Large intestine (tissue), 12 donors: ENCODE measurements at places on chromosomes 5 and 9. TPM values are rescaled to one million over a fixed set of nuclear protein-coding genes. Genes with fewer than 3 reads are reported as not detected.

DNA sequence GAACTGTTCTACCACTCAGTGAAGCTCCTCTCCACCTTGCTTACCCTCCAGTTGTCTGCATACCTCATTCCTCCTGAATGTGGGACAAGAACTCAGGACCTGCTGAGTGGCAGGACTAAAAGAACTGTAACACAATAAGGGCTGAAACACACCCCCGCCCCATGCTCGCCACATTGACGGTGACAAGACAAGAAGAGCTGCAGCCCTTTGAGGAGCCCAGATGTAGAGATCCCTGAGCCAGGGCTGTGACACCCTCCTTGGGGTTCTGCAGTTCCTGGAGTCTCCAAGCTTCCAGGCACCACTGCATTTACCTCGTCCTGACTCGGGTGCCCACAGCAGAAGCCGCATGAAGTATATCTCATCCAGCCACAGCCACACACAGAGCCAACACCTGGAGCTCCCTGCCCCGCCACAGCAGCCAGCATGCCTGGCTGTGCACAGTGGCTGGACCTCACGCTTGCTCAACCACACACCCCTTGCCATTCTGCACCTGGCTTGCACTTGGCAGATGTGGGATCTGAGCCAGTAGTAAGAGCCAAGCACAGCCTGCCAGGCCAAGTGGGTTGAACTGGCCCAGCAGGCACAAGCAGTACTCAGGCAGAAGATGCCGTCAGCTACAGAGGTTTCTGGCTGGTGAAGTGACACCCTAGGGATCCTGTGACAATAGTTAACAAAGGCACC lies 166.1 kb downstream of the RNF180 start:
- no peak for DNase-seq

DNA sequence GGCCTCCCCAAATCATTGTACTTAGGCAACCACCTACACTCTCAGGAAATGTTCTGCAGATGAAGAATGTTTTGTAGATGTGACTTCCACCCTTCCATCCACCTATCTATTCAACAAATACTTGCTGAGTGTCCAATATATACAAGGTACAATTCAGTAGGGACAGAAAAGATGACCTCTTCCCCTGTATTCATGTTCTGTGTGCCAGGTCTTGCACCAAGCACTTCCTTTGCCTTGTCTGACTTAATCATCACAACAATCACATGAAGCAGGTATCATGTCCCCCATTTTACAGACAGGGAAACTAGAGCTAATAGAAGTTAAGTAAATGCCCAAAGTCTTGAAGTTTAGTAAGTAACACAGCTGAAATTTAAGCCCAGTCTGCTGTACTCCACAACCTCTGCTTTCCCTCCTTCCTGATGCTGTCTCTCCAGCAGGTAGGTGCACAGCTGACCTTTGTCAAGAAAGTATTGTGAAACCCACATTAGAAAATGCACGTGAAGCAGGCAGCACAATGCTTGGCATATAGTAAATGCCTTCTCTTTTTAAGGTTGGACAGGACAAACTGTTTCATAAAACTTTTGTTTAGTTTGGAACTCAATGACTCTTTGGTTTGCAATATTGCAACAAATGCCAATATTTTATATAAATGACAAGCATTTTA lies 296.5 kb downstream of the DEPDC1B start:
- DNase-seq, result no peak

The DRD1 gene
- 0.04 TPM for polyA plus RNA-seq

DNA sequence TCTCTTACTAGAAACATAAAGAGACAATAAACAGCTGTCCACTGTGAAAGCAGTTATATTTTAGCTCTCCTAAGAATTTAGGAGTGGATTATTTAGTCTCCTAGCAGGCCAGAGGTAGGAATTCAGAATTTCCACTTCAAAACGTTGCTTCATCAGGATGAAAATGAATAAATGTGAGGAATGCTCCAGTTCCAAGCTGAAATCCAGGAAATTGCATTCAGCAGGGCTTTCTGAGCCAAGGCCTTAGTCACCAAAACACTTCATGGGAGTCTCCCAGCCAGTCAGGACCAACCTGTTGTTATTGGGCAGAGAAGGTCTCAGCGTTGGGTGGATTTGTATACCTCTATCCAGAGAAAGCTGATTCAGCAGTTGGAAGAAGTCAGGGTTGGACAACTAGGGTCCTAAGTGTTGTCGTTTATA lies 1040.3 kb downstream of the TLE1 start:
- DNase-seq, result peak; percentile 19

DNA sequence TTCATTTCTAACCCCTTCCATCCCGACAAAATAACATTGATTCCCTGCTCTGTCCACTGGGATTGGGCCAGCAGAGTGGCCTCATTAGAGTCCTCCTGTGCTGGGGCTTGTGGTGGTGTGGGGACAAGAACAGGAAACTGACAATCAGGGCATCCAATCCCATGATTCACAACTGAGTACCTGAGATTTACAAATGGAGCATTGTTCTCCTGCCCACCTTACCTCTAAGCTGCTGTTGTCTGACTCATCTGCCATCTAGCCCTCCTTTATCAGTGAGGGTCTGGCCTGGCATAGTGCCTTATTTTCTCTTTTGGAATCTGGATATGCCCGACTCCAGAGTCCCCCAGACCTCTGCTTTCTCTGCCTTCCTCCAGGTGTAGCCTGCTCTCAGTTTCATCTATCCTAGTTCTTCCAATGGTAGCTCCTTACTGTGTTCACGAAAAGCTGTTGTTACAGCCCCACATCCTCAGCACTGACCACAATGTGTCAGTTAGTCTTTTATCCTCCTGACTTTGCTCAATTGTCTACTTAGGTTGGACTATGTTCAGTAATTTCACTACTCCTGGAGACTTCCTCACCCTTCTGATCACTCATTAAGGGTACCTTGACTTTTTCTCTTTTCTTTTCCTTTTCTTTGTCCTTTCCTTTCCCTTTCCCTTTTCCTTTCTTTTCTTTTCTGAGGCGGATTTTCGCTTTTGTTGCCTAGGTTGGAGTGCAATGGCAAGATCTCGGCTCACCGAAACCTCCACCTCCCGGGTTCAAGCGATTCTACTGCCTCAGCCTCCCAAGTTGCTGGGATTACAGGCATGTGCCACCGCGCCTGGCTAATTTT lies 13.4 kb downstream of the WNT8A start:
- no peak for DNase-seq

- no peak for DNase-seq
These were observed 82.7 kb upstream of the SPOCK1 start for GRCh38 chr5:137581776-137582175.

GRCh38 chr5:124524552-124525232 lies 221.7 kb downstream of the ZNF608 start:
- no peak for DNase-seq

GRCh38 chr5:180140079-180140554 lies 68.6 kb upstream of the RNF130 start:
- no peak for DNase-seq

- DNase-seq, result no peak
These were observed 37.3 kb upstream of the TJP2 start for GRCh38 chr9:69136779-69137178.

The FREM1 gene
- polyA plus RNA-seq, result 10.0 TPM

DNA sequence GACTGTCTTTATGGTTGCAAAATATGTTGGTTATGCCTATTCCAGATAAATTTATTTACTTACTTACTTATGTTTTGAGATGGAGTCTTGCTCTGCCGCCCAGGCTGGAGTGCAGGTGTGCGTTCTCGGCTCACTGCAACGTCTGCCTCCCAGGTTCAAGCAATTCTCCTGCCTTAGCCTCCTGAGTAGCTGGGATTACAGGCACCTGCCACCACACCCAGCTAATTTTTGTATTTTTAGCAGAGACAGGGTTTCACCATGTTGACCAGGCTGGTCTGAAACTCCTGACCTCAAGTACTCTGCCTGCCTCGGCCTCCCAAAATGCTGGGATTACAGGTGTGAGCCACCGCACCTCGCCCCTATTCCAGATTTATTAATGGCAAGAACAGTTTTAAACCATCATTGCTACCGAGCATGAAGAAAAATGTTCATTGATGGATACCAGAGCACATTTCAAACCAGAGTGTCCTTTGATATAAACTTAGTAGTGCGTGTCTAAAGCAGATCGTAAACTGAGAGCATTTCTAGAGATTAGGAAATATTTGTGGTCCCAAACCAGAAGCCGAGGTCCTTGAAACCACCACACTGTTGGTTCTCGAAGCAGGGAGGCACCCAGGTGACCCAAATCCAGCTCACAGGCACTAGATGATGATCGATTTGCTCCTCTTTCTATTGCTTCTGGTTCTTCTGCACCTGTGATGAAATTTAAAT lies 85.2 kb downstream of the GRAMD2B start:
- DNase-seq, result no peak

GRCh38 chr5:125317536-125317995 lies 571.1 kb upstream of the ZNF608 start:
- DNase-seq, result no peak

DNA sequence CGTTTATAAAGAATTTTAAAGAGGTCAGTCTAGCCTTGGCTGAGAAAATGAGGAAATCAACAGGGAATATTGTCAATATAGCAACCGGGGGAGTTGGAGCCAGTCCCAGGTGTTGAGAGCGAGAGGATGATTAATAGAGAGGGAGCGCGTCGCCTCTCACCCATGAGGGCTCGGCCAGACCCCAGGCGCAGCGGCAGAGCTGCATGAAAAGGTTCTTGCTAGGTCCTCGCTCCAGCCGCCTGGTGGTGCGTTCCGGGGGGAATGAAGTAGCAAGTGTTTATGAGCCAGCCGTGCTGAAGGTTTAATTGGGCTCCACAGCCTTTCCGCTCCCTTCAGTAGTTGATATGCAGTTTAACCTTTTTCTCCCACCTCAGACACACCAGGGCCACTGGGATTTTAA lies 167.3 kb upstream of the IRX1 start:
- no peak for DNase-seq

The SPINK6 gene
- not detected for polyA plus RNA-seq

The PPP3R2 gene
- polyA plus RNA-seq, result 0.01 TPM

DNA sequence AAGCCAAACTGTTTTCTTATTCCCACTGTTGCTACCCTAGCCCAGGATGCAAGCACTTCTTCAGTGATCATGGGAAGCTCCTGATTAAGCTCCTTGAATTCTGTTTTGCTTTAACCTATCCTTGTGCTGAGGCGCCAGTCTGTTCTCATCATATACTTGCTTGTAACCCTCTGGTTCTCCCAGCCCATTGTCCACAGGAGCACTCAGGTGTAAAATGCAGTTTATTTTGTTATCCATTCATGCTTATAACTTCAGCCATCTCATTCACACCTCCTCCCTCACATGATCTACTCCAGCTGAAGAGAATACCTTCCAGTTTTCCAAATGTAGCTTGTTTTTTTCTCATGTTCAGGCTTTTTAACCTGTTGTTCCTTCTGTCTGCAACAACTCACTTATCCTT lies 402.1 kb upstream of the BRINP1 start:
- no peak for DNase-seq

GRCh38 chr9:110241858-110242321 lies 14.4 kb downstream of the TXN start:
- DNase-seq, result no peak

DNA sequence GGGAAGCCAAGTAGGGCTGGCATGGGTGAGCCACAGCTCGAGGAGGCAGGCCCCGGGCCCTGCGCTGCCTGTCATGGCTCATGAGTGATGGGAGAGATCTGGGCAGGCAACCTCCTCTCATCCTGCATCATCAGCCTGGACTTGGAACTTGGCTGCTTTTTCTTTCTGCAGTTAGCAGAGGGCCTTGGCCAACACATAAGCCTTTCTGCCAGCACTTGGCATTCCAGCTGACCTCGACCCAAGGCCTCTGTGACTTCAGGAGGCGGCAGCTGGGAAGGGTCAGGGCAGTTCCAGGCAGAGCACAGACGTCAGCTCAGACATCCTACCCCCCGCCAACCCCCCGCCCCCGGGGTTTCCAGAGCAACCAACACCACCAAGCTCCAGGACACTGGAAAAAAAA lies 7.6 kb downstream of the S1PR3 start:
- no peak for DNase-seq

GRCh38 chr5:124842725-124843595 lies 96.5 kb upstream of the ZNF608 start:
- DNase-seq, result no peak

DNA sequence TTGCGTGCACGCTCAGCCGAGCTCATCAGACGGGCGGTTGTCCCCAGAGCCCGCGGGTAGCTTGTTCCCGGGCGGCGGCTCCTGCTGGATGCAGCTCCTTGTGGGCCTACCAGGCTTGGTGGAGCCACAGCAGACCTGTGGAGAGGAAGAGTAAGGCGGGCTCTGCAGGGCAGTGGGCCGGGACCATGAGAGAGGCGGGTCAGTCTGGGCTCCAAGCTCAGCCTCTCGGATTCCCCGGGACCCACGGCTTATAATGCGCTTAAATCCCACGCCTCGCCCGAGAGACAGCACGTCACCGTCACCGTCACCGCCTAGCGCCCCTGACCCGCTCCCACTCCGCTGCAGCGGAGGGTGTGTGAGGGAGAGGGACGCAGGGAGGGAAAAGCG lies 1.9 kb upstream of the ANKRD18A start:
- DNase-seq, result no peak

DNA sequence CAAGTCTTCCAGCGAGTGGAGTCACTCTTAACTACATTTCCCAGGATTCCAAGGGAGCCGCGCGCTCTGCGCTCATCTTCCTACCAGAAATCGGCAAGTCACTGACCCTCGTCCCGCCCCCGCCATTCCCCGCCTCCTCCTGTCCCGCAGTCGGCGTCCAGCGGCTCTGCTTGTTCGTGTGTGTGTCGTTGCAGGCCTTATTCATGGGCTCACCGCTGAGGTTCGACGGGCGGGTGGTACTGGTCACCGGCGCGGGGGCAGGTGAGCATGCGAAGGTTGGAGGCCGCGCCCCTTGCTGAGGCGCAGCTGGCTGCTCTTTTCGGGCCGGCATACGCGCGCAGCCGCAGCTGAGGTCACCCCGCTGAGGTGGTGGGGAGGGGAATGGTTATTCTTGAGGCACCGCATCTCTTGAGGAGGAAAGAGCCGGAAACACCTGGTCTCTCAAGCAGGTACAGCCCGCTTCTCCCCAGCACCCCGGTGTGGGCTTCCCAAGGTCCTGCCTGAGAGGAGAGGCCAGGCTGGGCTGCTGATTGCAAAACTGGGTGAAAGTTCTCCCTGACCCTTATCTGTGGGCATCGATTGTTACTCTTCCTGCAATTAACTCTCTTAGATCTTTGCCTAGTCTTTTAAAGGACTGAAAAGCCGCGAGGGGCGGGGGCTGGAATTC lies at the start of gene HSD17B4:
HSD17B4 (plus strand) TSS at position 125 of the 667 bp plus-strand sequence; CDS start at position 204, 79 bp downstream.
- DNase-seq, result peak; percentile 96

GRCh38 chr5:39459071-39459470 lies 34.3 kb upstream of the DAB2 start:
- no peak for DNase-seq

DNA sequence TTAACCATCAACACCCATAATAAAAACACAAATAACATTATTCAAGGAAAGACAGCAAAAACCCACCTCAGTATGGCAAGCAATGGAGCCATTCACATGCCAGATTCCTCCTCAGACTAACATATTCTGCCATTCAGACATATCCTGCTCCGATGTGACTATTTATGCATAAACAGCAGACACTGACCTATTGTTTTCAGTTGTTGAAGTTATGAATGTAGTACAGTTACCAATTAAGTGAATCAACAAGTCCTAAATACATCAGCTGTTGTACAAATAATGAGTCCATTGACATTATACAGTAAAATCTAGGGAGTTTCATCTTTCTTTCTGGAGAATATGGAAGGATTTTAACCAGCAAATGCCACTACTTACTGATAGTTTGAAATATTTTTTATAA lies 131.7 kb downstream of the DENND1A start:
- no peak for DNase-seq

The PALM2AKAP2 gene
- 4.3 TPM for polyA plus RNA-seq

The ARID3C gene
- 0.12 TPM for polyA plus RNA-seq

The NR4A3 gene
- polyA plus RNA-seq, result 1.4 TPM

The CTXN3 gene
- polyA plus RNA-seq, result not detected
